ENCODE measurements at places on chromosomes 11 and 22.
A peak's percentile ranks its signal among the peaks of the same experiment; 100 is the strongest.

GRCh38 chr22:20128902-20129746 lies 2.5 kb upstream of the ZDHHC8 start:
- DNase-seq = peak; percentile 42

- DNase-seq = no peak
Measured at GRCh38 chr11:1481861-1482441, 4.6 kb downstream of the MOB2 start.

GRCh38 chr22:38422611-38423511 lies 32.1 kb downstream of the KCNJ4 start:
- no peak for DNase-seq

DNA sequence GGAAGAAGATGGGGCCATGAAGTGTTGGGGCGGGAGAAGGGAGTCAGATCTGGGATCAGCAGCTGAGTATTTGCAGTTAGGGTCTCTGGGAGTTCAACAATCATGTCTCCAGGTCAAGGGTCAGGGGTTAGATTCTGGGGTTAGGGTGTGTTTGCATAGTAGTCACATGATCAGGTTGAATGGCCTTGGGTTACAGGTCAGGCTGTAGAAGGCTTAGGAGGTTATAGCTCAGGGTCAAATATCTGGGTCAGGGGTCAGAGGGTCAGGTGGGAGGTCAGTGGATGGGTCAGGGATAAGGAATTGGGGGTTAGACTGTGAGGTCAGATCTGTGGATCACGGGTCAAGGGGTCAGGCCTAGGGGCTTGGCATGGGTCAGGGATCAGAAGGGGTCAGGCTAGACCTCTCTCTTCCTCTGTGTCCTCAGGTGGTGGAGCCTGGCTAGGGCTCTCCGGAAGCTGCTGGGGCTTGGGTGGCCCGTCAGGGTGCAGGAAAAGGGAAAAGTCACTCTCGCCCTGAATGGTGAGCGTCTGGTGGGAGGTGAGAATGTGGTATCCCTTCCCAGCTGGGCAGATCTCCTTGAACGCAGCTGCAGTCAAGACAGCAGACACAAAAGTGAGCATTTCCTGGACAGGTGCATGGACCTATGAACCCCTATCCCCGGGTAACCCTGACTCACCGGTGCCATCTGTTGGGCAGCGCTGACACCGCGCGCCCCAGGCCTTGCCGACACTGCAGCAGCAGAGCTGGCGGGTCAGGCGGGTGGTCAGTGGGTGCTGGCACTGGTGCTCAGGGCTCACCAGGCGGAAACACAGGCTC lies 6.4 kb downstream of the LTBP3 start:
- DNase-seq = no peak

DNA sequence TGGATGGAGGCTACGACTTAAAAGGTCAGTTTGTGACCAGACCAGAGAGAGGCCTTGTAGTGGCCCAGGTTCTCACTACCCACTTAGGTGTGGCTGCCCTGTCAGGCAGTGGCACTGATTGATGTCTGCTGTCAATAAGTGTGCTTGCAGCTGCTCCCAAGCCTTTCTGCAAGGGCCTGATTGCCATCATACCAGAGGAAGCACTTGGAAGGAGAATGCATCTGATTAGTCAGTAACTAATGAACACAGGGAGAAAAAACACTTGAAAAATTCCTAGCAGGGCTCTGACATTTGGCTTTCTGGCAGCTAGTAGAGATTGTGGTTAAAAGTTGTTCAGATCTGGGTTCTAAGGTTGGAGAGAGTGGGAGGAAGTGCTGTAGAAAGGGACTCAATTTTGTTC lies 107.5 kb downstream of the NAV2 start:
- no peak for DNase-seq

DNA sequence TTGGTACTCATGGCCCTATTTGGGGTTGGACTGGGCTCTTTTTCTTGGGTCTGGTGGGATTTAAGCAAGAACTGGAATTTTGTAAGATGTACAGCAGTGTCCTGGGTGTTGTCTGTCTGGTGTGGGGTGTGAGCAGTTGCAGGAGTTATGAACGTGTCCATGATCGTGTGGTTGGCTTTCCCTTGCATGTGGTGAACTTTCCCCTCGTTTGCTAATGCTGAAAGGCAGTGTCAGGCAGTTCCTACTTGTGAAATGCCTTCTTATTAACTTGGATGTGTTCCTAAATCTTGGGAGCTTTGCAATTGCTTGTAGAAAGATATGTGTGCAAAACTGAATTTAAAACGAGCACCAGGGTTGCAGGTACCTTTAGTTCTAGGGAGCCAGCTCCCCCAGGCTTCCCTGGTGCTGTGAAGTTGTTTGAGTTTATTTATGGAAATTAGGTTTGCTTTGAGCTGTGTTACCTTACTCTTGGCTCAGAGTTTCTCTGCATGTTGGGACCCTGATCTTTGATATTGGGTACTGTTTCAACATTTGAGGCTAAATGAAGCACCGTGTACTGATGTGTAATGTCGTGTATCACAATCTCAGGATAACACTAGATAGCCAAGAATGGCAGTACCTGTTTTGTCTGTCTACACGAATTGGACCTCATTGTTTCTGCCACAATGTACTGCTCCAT lies 35.8 kb upstream of the HSD17B12 start:
- no peak for DNase-seq

GRCh38 chr11:8721609-8722500 lies 39.3 kb downstream of the RPL27A start:
- DNase-seq = no peak

DNA sequence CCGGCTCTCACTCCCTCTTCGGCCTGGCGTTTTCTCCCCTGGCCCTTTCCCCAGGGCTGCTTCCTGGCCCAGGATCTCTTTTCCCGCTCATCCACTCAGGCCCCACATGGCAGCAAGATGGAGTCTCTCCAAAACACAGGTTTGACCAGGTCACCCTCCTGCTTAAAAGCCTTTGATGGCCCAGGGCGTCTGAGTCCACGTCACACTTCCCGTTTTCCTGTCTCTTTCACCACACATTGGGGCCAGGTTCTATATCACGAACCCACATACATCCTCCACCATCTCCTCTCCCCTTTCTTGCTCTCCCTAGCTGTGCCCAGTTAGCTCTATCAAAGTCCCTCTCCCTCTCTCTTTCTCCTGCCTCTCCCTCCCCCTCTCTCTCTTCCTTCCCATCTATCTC lies 7.8 kb upstream of the LRRC32 start:
- no peak for DNase-seq

GRCh38 chr11:112570333-112570732 lies 309.7 kb upstream of the PLET1 start:
- DNase-seq = no peak

GRCh38 chr11:98621767-98622166 lies 399.0 kb upstream of the CNTN5 start:
- no peak for DNase-seq

DNA sequence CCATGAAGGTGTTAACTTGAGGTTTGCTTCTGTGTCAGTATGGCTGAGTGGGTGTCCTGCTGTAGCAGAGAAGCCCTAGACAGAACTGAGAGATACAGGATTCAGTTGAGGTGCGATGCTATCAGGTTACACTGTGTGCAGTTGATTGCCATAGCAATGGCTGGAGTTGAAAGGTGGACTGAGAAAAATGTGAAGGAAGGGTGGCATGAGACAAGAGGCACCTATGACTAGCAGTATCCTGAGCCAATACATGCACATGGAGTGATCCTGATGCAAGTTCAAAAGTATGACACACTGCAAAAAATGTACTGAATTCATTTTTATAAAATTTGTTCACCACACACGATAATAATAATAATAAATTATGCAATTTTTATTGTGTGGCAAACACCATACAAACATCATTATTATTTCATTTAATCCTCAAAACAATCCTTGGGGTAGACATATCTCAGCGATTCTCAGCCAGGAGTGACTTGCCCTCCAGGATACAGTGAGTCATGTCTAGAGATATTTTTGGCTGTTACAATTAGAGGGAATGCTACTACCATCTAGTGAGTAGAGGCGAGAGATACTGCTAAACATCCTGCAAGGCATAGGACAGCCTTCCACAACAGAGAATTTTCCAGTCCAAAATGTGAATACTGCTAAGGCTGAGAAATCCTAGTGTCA lies 3.9 kb upstream of the PIWIL4 start:
- no peak for DNase-seq

DNA sequence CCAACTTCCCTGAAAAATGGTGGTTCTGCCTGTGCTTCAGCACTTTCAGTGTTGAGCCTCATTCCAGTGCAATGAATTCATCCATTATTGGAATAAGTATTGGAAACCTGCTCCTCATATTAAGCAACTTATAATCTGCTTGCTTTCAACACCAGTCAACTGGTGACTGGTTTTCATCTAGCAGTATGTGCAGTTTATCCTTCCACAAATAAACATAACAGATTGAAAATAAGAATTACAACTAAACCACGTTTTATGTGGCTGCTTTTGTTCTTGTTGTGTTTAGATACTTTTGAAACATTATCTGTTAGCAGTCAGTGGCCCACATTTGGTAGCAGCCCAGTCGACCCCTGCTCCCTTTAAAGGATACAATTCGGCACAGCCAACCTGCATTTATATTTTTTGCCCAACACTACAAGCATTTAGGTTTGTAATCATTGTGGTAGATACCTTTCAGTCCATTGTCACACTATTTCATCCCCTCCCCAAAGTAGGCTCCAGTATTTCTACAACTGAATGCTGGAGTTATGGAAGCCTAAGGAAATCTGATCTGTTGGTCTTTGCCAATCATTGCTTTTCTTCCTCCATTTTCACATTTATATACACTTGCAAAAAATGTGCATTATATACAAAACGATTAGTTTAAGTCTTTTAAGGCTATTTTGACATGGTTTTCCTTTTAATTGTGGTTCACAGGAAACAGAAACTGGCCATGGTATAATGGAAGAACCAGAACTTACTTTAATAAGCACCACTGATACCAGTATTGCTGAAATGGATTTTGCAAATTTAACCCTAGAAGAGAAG lies 13.1 kb downstream of the TAF1D start:
- no peak for DNase-seq
